HS-27A (cell line): ENCODE measurements at places on chromosomes 5 and 9.
A peak's percentile ranks its signal among the peaks of the same experiment; 100 is the strongest.

GRCh38 chr5:135714126-135714894, 120.2 kb upstream of the SLC25A48 start:
- DNase-seq: peak; percentile 14

- DNase-seq: no peak
These were observed at the start of gene PRLR for GRCh38 chr5:35230038-35230611. PRLR (minus strand) TSS chr5:35230487; CDS start chr5:35089620, 140,867 bp downstream.

DNA sequence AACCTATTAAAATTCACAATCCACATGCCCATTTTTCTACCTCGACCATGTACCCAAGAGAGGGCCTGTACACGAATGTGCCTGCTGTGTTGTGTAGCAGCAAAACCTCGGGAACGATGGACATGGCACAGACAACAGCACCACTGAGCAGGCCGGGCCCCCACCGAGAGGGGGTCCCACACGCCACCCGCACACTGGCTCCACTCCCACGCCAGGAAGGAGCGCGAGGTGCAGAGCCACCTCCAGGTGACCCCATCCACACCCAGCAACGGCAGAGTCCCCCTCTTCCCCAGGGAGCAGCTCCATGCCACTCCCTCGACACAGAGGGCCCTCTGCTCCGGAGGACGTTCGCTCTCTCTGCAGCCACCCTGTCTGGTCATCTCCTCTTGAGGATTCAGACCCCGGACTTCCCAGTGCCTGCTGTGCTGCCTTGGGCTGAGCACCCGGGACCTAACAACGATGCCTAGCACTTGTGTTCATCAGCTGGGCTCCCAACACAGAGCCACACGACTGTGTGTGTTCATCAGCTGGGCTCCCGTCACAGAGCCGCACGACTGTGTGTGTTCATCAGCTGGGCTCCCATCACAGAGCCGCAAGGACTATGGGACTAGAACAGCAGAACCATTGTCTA, 25.3 kb upstream of the ADAMTS2 start:
- no peak for DNase-seq

GRCh38 chr5:152118676-152119470, 194.2 kb upstream of the GLRA1 start:
- DNase-seq: no peak

DNA sequence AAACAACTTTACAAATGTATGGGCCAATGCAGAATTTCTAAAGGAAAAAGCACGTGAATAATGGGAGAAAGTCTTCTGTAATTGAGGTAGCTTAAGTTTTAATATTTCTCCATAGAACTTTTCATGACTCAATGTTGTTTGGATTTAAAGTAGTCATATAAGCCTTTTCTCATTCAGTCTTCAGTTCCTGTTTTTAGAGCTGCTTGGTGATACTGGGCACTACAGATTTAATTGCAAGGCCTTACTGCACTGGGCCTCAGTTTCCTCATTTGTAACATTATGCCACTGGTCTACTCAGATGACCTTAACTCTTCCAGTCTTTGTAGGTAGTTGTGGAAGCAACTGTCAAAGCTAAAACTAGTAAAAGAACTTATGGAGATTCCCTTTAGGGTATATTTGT, 60.4 kb downstream of the WDR41 start:
- DNase-seq: no peak

DNA sequence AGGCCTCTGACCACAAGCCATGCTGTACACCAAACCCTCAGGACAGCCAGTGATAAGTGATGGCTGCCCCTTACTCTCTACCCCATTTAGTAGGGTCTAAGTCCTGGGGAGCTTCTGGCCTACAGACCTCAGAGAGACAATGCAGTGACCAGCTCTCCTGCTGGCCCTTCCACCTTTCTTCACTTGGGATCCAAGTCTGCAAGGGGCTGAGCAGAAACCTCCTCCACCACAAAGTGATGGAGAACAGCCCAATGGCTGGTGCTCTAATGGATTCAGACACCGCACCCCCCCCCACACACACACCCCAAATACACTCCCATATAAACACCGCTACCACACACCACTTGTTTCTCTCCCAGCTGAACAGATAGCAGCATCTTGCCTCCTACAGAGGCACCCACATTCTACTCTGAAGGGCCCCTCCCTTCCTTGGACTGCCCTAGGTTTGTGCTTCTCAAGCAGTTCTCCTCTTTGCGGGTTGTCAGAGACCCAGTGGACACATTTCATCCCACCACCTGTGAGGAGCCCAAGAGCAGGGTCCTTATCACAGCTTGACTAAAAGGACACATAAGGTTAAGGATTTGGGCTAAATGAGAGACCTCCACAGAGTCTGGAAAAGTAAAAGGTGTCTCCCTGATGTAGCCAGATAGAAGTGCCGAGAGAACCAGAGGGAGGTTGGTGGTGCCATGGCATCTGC, 1.3 kb upstream of the PDLIM4 start:
- DNase-seq: no peak

DNA sequence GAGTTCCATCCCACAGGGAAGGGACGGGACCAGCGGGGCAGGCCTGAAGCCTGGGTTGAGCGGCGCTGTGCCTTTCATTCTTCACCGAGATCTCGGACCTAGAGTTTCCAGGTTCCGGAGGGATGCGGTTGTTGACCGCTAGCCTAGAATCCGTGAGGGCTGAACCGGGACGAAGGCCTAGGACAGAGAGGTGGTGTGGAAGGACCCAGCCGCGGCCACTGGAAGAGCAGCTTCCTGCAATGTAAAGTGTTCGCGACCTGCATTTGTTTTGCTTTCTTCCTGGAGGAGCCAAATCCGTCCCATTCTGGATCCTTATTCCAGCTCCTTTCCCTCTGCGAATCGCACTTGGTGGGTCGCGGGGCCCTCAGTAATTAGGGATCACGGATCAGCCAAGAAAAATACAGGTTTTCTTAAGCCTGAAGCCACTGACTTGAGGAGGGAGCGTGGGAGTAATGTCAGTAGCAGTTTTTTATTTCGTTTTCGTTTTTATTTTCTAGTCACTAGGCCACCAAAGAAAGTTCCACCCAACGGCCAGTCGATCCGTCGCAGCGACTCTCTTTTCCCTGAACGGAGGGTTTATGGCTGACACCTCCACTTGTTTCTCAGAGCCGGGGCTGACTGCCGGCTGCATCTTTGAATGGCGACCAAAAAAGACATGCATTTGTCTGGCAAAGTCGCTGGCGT, 48.6 kb downstream of the ANXA2R start:
- no peak for DNase-seq

GRCh38 chr9:113611461-113612215, 148.1 kb downstream of the RGS3 start:
- DNase-seq: no peak

DNA sequence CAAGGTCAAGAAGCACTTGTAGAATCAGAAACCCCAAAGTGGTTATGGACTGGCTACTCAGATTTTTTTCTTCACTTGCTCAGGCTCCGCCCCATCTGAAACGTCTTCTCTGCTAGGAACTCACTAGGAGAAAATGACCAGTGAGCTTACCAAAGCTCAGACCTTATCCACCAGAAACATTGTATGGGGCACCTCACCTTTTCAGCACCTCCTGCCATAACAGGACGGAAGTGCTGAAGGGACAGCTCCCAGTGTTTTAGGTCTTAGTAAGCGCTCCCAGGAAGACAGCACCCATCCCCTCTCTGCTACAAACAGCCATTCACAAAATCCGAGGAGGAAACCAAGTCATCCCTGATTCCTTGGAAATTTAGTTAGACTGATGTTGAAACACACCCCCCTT, 1.2 kb upstream of the GABRA1 start:
- DNase-seq: no peak

DNA sequence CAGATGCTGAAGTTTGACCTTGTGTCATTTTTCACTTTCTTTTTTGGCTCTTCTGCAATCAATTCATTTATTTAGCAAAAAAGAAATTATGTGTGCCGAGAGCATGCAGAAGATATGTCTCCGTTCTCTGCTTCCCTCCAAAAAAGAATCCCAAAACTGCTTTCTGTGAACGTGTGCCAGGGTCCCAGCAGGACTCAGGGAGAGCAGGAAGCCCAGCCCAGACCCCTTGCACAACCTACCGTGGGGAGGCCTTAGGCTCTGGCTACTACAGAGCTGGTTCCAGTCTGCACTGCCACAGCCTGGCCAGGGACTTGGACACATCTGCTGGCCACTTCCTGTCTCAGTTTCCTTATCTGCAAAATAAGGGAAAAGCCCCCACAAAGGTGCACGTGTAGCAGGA, 2.4 kb downstream of the FGFR4 start:
- DNase-seq: no peak

DNA sequence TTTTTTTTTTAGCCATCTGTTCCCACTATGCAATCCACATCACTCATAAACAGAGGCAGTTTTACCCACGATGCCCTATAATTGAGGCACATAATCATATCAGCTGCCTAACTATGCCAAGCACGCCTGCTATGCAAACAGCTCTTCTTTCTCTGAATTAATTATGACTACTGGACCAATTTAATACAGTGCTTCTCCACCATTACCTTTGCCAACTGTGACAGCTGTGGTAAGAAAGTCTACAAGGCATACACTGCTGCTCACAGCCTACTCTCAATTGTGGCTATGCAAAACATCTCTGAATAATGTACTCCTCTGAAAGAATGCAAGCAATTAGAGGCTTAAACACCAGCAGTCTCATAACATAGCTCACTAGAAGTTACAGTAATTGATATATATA, 97.1 kb downstream of the DTWD2 start:
- DNase-seq: no peak

GRCh38 chr5:144467792-144468191, 297.1 kb downstream of the KCTD16 start:
- no peak for DNase-seq

GRCh38 chr5:168925160-168925559, 346.0 kb upstream of the PANK3 start:
- DNase-seq: no peak

GRCh38 chr5:128844354-128844923, 120.8 kb upstream of the SLC27A6 start:
- no peak for DNase-seq

- DNase-seq: no peak
These were observed 163.9 kb downstream of the ARHGEF28 start for GRCh38 chr5:73789851-73790281.

DNA sequence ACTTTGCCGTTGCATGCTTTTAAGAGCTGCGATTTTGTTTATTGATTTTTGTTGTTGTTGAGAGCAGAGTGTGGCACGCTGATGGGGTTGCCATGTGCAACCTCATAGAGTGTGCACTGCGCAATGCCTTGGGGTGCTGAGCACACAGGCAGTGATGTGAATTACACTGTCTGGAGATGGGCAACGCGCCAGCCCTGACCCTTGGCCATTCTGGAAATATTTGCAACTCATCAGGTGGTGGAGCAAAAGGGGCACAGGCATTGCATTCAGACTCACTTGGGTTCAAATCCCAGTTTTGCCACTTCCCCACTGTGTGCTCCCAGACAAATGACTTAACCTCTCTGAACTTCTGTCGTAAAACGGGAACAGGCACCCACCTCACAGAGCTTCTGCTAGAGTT, 25.6 kb downstream of the DUSP1 start:
- no peak for DNase-seq

DNA sequence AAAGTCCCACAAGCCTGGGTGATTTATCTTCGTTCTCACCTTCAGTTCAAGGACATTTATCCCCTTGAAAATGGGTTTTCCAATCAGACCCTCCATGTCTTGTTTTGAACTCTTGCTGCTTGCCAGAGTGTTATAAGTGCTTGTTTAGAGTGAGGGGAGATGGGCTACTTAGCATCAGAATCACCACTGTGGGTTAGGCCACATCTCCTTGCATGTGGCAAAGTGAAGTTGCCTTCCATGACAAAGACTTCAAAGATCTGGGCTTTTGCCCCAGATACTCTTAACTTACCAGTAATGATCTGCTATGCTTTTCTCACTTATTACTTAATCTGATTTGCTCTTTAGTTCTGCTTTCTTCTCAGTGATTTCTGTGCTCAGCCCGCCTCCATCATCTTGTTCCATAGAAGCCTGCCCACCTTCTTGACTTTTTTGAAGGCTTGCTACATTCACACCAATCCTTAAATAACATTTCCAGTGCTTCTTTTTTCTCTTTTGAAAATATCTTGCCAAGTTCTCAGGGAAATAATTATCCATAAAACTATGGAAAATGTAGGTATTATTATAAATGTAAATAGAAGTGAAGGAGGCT, 39.0 kb downstream of the GPR21 start:
- no peak for DNase-seq

GRCh38 chr5:60809891-60810425, 34.1 kb downstream of the ELOVL7 start:
- DNase-seq: no peak

DNA sequence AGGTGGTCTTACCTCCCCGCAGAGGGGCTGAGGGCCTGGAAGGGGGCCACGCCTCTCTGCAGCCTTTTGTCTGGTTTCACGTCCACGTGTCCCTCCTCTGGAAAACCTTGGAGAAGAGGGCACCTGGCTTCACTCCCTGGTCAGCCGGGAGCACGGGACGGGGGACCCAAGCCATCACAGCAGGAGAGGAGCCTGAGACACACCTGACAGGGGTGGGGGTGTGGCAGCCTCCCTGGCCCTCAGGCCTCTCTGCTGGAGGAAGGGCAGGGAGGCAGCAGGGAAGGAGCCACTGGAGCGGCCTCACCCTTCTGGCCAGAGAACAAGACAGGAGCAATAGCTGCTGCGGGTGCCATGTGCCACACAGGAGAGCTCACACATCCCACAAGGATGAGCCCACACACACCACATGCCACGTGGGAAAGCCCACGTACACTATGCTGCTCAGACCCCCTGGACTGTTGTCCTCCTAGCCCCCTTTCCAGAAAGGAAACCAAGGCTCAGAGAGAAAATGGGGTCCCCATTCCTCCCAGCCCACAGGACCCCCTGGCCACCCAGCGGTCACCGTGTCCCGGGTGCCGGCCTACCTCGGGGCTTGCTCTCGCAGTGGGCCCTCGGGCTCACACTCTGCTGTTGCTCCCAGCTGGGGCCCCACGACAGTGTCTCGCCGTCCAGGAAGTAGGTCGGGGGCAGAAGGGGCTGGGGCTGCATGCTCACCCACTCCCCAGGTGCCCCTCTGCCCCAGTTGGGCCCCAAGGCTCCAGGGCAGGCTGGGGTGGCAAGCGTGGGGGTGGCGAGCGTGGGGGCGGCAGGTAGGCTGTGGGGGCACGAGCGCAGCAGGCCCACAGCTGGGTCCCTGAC, 18.2 kb downstream of the CCDC187 start:
- no peak for DNase-seq

GRCh38 chr9:133727876-133728441, 10.2 kb downstream of the SARDH start:
- DNase-seq: no peak

GRCh38 chr9:72255569-72255968, 106.3 kb downstream of the GDA start:
- DNase-seq: no peak

DNA sequence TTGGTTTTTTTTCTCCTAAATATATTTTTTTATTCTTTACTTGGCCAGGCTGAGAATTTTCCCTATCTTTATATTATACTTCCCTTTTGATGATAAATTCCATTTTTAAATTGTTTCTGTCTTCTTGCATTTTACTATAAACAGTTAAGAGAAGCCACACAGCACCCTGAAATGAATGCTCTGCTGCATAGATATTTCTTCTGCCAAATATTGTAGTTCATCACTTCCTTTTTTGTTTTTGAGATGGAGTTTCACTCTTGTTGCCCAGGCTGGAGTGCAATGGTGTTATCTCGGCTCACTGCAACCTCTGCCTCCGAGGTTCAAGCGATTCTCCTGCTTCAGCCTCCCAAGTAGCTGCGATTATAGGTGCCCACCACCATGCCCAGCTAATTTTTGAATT, 8.5 kb upstream of the INIP start:
- DNase-seq: no peak
